Stimulated activated CD4-positive, alpha-beta T cell treated with anti-CD3 and anti-CD28 coated beads, Interleukin-1b, Interleukin-23, amount 100 ng/mL, for 1 hour (primary cell): ENCODE measurements at places on chromosomes 2 and 18.

DNA sequence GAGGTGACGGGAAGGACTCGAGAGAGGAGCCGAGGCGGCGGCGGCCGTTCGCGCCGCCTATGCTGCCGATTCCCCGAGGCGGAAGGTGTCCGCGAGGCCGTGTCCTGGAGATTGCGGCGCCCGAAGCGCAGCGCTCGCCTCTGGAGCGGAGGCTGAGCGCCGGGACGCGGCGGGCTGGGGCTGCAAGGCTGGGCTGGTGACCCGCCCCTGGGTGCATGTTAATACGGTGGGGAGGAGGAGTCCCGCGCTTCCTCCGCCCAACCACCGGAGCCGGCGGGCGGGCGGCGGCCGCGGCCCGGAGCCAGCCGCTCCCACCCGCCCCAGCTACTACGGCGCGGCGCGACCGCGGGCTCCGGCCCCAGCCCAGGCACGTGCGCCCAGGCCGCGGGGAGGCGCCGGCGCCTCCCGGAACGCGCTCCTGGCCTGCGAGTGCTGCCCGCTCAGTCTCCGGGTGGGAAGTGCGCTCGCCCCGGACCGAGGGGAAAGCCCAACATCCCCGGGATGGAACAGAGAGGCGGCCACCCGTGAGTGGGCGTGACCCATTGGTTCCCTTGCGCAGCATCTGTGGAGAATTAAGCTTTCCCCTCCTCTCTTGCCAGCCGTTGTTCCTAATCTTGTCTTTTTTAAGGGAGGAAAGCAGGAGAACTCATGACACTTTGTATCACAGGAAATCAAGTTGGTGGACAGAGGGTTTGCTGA, at the start of gene DLGAP1:
Gene DLGAP1, minus strand, starts transcription at position 195 of the 699 bp plus-strand sequence.
- no peak for DNase-seq

- no peak for DNase-seq
Observed at GRCh38 chr2:28021898-28022297, 131.4 kb downstream of the BABAM2 start.

GRCh38 chr2:239853121-239853520, 172.0 kb downstream of the NDUFA10 start:
- DNase-seq, result no peak

DNA sequence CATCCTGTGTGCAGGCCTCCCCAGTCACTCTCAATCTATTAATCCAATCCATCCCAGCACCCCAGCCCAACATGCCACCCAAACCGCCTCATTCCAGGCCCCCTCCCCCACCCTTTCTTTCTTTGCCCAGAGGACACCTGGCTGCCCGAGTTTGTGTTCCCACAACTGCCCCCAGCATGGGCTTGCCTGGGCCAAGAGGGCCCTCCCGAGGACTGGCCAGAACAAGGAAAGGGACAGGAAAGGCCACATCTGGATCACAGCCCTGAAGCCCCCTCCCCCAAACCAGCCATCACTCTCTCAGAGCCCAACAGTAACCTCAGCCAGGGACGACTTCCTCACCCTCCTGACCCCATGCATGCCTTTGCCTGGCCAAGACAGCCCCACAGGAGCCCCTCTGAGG, 1.2 kb downstream of the TNS1 start:
- no peak for DNase-seq

GRCh38 chr18:56330366-56331110, 307.9 kb downstream of the TXNL1 start:
- DNase-seq, result no peak

GRCh38 chr2:163934131-163934530, 198.3 kb upstream of the FIGN start:
- DNase-seq, result no peak

GRCh38 chr18:11119959-11120587, 29.3 kb downstream of the PIEZO2 start:
- DNase-seq, result no peak

DNA sequence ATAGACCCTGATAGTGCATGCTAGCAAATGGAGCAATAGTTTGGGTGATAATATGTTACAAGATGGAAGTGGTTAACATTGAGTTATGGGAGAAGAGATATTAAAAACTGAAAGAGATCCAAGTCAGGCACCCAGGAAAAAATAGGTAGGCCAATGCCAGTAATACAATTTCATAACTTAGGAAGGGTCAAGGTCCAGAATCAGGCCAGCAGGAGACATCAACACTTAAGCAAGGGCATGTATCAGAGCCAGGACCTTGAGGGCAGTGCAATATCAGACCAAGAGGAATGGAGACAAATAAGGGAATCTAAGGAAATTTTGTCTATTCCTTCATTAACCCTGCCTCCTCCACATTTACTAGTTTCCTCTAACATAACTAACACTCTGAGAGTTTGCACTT, 124.1 kb upstream of the NYAP2 start:
- DNase-seq, result no peak

DNA sequence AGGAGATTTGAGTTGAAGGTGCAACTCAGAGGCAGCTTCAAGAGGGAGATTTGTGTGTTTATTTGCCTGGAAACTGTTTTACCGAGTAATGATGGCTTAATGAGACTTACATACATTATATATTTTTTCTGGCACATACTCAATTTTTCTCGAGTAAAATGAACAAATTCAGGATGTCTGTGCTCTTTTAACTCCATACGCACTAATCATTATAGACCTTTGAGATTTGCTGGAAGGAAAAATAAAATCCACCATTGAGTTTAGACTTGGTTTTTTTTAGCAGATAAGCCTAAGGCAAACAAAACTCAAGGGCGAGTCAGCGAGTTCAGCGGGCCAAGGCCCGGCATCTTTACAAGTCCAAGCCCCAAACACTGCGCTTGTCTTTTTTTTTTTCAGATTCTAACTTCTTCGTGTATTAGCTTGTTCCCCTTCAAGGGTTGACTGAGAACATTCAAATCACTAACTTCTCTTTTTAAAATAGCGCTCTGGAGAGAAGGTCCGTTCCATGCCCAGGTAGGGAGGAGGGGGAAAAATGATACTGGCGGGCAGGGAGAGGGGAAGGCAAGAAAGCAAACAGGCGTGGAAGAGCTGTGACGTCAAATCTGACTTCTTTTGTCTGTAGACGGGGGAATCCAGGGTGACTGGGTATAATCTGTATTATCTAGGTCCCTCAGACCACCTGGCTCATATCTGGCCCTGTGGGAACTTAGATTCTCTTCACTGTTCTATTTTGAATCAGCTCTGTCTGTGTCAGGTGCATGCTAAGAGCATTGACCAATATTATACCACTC, 72.7 kb upstream of the MAP3K20 start:
- DNase-seq, result no peak

DNA sequence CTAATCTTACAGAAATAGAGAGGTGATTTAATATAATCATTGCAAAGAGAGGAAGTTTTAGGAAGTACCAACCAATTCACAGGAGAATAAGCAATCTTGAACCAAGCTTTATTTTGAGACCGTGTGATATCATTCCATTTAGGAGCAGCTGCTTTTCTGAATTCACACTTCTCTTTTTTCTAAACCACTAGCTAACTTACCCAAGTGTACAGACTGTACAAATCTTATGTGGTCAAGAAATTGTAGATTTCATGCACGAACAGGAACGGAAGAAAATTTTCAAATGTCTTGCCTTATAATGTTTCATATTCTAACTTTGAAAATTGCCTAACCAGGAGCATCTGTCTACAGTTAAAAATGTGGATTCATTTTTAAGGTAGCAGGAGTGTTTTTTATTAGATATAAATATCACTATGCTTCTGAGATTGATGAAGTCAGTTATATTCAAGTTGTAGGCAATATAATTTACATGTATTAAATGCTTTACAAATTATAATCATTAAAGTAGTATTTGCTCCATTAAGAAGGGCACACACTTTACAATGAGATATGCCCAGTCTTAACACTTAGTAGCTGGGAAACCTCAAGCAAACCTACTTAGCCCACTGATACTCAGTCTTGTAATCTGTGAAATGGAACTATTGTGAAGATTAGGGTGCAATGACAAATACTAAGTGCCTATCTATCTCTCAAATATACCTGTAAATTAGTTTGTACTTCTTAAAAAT, 302.2 kb upstream of the STON1 start:
- DNase-seq, result no peak

- no peak for DNase-seq
Observed at GRCh38 chr2:184689638-184690037, 91.3 kb downstream of the ZNF804A start.

GRCh38 chr18:32975163-32975436, 202.3 kb upstream of the KLHL14 start:
- no peak for DNase-seq

DNA sequence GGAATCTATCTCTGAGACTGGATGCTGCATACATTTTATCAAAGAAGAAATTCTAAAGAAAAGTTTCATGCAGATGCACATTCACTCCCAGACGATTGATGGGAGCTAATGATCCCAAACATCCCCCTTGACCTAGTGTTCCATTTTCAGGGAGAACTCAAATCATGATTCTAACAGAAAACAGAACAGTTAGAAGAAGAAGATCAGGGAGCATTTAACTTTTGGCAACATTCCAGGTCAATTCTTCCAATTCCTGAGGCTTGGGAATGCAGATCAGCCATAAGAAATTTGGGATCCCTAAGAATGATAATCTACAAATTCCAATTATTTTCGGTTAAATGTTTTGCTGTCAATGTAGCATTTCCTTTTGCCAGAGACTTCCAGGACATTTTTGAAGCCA, 96.6 kb downstream of the CPO start:
- DNase-seq, result no peak

GRCh38 chr2:105842555-105842954, 97.8 kb downstream of the NCK2 start:
- no peak for DNase-seq

GRCh38 chr2:188364033-188364630, 72.5 kb downstream of the GULP1 start:
- no peak for DNase-seq

GRCh38 chr2:45191976-45192375, 182.7 kb upstream of the SIX2 start:
- DNase-seq, result no peak

DNA sequence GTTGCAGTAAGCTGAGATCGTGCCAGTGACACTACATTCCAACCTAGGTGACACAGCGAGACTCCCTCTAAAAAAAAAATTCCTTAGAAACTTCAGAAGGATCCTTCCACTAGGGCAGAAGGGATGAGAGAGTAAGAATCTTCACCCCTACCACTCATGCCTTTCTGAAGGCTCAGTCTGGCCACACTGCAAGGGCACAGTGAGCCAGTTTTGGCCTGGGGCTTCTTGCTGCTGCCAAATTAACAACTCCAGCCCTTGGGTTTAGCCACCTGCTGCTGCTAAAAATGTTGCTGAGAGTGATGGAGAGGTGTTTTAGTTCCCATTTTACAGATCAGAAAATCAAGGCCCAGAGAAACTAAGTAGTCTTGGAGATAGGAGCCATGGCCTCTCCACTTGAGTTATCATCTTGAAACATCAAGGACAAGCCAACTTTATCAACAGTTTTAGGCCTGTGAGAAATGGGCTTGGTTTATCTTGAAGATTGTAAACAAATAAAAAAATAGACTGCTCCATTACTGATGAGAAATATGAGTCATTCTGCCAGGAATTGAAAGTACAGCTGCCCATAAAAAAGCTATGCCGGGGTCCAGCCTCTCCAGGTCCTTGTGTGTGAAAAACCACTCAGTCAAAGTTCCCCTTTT, 31.9 kb upstream of the CASP8 start:
- DNase-seq, result no peak

DNA sequence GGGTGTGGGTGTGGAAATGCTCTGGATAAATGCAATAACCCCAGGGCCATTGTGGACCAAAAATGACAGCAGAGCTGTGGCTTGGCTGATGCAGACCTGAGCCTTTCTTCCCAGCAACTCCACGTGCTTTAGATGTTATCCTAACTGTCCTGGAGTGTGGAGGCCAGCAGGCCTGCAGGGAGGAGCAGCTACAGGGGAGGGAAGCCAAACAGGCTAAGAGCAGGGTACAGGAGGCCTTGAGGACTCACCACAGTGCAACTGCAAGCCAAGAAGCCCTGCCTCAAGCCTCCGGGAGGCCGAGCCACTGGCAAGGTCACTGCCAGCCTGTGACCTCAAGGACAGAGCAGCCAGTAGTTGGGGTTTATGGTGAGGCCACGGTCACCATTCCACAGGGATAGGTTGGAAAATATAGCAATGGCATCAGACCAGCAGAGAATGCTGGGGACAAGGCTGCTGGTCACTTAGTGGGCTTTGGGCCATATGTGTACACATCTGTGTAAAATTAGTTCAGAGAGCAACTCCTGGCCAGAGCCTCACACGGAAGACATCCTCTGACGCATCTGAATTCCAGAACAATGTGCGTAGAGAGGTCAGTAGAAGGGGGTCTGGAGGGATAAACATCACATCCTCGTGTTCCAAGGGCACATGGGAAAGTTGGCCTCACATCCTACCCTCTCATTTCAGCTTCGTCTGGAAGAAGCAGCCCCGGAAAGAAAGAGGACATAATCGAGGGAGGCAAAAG, 76.2 kb upstream of the UPP2 start:
- DNase-seq, result no peak

DNA sequence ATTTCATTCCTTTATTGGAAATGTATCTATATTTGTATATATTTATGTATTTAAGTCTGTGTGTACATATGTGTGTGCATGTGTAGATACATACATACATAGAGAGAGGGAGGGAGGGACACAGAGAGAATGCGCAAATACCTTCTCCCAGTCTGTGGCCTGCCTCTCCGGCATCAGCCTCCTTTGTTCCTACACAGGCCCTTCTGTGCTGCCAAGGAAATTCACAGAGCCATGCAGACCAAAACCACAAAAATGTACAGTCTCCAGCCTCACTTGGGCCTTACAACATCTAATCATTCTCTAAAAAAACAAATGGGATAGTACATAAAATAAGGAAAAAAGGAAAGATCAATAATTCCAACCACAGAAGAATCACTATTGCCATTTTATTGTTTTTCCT, 8.8 kb upstream of the CRACDL start:
- no peak for DNase-seq

DNA sequence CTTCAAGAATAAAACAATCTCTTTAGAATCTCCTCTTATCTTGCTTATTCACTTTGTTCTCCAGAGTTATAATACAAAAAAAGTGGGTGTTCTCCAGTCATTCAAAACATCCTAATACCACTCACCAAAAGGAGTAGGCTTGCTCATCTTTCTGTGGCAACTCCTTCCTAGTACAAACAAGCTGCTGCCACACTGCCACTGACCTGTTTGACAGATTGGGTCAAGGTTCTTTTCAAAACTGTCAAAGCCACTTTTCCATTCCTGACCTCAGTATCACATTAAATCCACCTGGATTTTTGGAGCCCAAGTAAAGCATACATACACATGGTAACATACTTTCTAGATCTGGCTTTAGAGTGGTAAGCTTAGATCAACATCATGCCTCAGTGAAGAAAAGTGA, 59.8 kb downstream of the SLC25A12 start:
- DNase-seq, result no peak

- no peak for DNase-seq
Observed at GRCh38 chr2:158539176-158540005, 82.6 kb downstream of the PKP4 start.

DNA sequence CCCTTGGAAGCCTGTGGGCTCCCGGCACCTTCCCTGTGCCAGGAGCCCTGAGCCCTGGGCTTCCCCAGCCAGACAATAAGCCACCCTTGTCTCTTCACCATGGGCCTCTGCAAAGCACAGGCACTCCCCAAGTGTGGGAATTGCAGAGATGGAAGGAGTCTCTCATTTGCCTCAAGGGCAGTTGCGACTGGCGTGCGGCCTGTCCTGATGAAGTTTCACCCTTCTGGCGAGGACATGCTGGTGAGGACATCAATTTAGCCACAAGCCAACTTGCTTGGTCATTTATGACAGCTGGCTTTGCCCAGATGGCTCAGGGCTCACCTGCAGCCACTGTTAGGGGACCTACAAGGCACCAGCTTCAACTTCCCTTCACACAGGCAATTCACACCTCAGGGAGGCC, 180.2 kb downstream of the ANAPC1 start:
- DNase-seq, result no peak

- DNase-seq, result no peak
Observed at GRCh38 chr2:30664761-30665358, 142.4 kb downstream of the CAPN13 start.

- DNase-seq, result no peak
Observed at GRCh38 chr2:6312367-6312766, 553.3 kb downstream of the CMPK2 start.
